Stimulated activated CD8-positive, alpha-beta memory T cell treated with anti-CD3 and anti-CD28 coated beads, Interleukin-7, amount 100 ng/mL, for 1 hour (primary cell): ENCODE measurements at places on chromosomes 7 and 10.

DNA sequence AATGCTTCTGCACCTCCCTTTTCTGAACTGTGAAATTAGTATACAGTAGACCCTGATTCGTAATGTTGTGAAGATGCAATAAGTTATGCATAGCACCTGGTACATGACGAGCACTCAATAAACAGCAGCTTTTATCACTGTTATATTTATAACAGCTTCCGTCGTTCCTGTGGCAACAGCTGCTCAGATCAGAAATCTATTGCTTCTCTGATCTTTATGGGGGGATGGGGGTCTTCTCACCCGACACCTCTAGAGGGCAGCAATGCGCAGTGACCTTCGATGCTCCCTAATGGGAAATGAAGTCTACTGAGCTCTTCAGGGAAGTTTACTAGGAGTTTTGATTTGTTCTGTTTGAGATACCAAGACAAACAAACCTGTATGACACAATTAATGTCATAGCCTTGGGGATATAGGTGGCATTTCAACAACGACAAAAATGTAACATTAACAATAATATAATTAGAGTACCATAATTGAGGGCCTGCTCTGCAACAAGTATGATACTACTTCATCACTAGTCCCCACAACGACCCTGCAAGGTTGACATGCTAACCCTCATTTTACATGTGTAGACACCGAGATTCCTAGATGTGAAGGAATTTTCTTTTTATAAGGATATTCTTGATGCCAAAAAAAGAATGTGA lies 289.6 kb downstream of the SFMBT2 start:
- peak; percentile 48 for DNase-seq

DNA sequence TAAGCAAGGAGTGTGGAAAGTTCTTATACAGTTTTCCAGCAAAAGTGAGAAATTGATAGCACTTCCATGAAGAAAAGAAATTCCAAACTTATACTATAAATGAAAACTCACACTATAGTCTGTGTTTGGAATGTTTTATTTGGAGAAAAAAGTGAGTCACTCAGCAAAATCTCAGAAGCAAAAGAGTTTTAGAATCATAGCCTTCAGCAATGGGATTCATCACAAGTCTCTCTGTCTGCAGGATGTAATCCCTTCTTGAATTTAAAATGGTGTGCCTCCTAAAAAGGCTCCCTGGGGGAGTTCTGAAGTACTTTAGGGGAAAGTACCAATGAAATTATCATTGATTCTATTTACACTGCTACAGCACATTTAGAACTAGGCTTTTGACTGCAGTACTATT lies 756.4 kb downstream of the XPNPEP1 start:
- no peak for DNase-seq

DNA sequence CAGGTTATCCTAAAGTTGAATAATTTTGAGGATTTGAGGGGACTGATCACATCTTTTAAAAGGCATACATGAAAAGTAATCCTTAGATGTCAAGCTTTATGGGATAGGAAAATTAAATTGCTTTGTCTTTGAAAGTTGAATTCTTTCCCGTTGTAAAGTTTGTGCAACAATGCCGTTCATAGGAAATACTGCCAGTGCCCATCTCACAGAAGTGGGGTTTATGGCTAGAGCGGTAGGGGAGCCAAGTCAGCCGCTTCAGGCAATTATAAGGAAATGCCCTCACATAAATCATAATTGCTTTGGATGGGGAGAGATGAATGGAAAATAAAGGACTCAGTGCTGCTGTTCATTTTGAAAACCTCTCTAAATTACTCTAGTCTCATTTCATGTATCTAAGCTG lies 18.1 kb downstream of the CDC123 start:
- DNase-seq, result no peak

- no peak for DNase-seq
These were observed 37.3 kb upstream of the PRSS1 start for GRCh38 chr7:142711746-142712616.

DNA sequence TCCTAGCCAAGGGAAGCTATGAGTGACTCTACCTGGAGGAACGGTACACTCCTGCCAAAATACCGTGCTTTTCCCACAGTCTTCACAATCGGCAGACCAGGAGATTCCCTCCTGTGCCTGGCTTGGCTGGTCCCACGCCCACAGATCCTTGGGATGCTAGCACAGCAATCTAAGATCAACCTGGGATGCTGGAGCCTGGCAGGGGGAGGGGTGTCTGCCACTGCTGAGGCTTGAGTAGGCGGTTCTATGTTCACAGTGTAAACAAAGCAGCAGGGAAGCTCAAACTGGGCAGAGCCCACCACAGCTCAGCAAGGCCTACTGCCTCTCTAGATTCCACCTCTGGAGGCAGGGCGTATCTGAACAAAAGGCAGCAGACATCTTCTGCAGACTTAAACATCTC lies 295.3 kb downstream of the ELMO1 start:
- DNase-seq, result no peak

DNA sequence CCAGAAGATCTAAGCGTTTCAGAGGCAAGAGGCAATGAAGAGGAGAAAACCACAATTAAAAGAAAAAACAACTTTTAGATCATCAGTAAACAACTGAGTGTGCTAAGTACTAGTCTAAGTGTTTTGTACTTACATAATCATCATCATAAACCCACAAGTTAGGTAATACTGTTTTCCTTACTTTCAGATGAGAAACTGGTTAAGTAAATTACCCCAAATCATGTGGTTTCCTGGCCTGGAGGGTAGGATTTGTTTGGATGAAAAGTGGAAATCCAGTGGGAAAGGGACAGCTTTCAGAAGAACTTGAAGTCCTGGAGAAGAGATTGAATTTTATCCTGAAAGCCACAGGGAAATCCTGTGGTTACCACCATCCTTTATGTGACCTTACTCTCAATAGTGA lies 463.3 kb downstream of the LRMDA start:
- no peak for DNase-seq

- no peak for DNase-seq
These were observed 52.4 kb downstream of the PARP12 start for GRCh38 chr7:140010194-140010895.

- no peak for DNase-seq
These were observed 53.6 kb downstream of the DLD start for GRCh38 chr7:107944411-107945169.
